ENCODE measurements at places on chromosomes 5 and 9.

- DNase-seq, result no peak
These were observed 654 bp downstream of the RANBP6 start for GRCh38 chr9:6014670-6015270.

DNA sequence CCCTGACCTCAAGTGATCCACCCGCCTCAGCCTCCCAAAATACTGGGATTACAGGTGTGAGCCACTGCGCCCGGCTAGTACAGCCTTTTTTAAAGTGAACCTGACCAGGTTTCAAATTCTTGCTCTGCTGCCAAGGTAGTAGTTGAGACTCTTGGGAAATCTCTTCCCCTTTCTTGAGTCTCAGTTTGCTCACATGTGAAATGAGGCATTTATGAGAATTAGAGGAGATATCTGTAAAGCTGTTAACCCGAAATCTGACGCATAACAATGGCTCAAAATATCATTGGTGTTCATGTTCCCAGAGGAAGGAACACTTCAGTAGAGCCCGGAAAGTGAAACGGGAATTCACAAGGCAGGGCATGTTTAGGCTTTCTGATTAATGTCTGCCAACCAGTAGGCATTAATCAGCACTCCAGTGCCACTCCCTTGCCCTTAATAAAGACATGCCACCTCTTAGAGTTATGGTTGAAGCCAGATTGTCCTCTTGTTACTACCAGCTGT lies 1.5 kb downstream of the ARPC5L start:
- DNase-seq, result no peak

- peak; percentile 68 for DNase-seq
These were observed 44.6 kb downstream of the STC2 start for GRCh38 chr5:173283318-173284288.

- DNase-seq, result no peak
These were observed 780 bp downstream of the CDC37L1 start for GRCh38 chr9:4680173-4680525.

GRCh38 chr9:36142510-36143244 lies 6.1 kb downstream of the GLIPR2 start:
- DNase-seq, result peak; percentile 50

DNA sequence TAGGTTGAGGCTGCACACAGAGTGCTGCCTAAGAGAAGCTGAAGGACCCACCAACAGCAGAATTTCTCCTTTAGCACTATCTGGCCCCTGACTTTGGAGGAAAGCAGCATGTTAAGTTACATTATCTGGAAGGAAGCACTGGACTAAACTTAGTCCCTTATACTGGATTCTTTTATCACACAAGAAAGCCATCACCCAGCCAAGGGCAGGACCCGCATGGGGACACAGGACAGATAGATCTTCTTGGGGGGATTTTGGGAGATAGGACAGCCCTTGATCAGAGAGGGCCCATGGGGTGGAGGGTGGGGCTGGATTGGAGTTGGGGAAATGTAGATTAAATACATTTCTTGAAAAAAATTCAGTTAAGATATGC lies 14.4 kb downstream of the ANKRD33B start:
- DNase-seq, result no peak

- no peak for DNase-seq
These were observed 72.6 kb upstream of the LRRTM2 start for GRCh38 chr5:138947780-138948179.

GRCh38 chr9:123318961-123319421 lies 37.0 kb upstream of the CRB2 start:
- DNase-seq, result no peak

DNA sequence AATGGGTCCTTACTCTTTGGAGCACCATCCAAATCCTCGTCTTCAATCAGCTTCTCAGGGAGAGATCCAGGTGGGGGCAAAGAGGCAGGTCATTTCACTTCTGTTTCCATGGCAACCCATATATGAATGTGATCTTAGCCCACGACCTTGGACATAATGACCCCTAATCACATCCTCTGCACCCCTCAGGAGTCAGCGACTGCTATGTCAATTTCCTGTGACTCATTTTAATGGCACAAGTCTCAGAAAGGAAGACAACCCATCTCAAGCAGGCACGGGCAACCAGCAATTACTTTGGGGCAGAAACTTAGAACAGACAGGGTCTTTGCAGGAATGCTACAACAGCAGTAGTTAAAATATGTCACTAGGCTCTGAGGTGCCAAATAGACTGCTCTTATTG lies 591.2 kb downstream of the TLR4 start:
- no peak for DNase-seq

DNA sequence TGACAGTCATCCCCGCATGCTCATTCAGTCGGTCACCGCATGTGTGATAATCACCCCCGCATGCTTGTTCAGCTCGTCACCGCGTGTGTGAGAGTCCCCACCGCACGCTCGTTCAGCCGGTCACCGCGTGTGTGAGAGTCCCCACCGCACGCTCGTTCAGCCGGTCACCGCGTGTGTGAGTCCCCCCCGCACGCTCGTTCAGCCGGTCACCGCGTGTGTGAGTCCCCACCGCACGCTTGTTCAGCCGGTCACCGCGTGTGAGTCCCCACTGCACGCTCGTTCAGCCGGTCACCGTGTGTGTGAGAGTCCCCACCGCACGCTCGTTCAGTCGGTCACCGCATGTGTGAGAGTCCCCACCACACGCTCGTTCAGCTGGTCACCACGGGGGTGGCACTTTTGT lies 3.5 kb downstream of the TRAF2 start:
- DNase-seq, result no peak

DNA sequence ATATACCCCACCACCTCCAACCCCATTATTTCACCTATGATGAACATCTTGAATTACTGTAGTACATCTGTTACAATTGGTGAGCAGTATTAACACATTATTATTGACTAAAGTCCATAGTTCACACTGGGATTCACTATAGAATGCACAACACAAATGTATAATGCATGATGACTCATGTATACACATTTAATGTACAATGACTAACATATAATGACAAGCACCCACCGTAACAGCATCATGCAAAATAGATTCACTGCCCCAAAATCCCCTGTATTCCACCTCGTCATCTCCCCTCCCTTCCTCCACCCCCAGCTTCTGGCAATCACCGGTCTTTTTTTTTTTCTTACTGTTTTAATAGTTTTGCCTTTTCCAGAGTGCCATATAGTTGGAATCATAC lies 47.1 kb upstream of the NEK6 start:
- no peak for DNase-seq

DNA sequence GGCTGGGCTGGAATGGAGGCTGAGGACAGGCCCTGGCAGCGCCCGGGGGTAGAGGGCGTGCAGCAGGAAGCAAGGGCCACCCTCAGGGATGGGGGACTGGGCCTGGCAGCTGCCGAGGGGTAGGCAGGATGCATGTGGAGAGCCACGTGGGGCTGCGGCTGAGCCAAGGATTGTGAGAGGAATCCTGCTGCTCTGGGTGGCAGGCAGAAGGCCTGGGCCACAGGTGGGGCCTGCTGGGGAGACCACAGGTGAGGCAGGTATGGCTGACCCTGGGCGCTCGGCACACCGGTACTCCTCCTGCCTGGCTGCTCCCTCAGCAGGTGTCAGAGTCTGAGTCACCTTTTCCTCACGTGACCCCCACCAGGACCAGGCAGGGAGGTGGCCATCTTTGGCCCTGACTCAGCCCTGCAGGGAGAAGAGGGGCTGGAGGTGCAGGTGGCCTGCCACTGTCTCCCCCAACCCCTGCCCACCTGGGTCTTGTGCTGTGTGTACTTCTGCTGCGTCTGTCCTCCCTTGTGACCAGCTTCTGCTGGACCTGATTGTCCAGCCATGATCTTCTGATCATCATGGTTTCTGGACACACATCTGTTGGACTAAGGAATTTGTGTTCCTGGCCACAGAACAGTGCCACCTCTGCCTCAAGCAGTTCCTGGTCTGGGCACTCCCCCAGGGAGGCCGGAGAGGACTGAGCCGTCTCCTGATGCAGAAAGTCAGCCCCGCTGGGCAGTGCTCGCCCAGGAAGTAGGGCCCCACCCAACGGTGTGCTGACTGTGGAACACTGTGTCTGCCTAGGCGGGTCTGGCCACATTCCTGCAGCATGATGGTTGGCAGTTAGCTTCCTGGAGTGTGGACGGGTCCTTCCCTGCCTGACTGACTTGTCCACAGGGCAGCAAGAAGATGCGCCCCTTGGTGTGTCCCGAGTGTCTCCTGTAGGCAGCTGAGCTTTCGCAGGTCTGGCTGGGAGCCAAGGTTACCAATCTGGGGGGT lies 6.4 kb downstream of the ARRDC1 start:
- no peak for DNase-seq

DNA sequence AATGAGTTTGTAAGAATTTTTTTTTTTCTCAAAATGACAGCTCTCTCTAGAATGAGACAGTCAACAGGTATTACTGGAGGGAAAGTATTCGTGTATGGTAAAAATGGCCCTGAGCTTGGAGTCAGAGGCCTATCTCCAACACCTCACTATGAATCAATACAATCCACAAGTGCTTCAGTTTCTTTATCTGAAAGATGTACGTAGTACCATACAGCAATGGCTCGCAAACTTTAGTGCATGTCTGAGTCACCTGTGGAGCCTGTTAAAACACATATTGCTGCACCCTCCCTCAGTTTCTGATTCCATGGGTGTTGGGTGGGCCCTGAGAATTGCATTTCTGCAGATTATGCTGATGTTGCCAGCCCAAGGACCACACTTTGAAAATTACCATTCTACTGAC lies 44.6 kb downstream of the DMRT2 start:
- DNase-seq, result no peak

DNA sequence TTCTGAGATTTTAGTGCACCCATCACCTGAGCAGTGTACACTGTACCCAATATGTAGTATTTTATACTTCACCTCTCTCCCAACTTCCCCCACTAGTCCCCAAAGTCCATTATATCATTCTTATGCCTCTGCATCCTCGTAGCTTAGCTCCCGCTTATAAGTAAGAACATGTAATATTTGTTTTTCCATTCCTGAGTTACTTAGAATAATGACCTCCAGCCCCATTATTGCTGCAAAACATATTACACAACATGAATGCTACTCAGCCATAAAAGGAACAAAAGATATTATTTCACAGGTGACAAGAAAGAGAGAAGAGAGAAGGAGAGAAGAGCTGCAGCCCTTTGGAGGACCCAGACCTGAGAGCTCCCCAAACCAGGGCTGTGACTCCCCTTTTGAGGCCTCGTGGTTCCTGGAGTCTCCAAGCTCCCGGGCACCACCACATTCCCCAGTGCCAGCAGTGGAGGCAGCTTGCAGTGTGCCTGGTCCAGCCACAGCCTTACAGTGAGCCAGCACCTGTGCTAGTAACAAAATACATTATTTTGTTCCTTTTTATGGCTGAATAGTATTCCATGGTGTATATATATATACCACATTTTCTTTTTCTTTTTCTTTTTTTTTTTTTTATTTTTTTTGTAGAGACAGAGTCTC lies 194.5 kb upstream of the DAB2 start:
- DNase-seq, result no peak

DNA sequence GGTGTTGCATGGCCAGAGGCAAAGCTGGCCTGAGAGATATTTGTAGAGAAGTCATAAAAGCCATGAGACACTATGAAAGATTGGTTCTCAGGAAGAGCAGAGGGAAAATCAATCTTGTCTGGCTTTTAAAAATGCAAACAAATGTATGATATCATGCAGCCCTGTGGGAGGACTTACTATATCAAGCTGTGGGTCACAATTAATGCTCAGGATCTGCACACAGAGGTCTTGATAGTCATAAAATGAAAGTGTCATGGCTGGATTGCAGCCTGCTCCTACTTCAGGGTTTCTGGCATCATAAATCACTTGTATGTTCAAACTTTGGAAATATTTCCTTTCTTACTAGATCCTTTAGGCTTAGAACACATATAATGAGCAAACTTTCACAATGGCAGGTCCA lies 151.5 kb downstream of the SEMA6A start:
- no peak for DNase-seq

DNA sequence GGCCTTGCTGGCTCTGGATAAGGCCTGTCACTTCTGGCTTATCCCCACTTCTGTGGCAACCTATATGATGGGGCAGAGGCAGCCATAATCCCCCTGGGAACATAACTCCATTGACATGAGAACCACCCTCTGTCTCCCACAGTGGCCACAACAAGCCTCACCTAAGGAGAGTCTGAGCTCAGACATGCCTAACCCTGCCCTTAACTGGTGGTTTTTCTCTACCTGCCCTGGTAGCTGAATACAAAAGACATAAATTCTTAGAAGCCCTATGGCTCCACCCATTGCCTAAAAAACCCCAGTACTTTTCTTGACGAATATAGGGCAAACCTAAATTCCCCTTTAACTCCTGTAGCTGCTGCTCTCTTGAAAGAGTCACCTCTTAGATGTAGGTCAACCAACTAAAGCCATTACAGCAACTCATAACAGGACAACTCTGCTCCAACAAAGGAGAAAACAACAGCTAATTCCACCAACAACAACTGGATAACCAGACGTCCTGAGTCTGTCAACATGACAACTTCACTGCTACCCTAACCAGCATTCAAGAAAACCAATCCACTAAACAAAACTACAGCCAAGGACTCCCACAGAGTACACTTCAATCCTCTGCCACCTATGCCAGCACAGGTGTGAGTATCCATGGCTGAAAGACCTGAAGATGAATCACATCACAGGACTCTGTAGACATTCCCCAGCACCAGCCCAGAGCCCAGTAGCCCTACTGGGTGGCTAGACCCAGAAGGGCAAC lies 427.7 kb downstream of the PRELID2 start:
- no peak for DNase-seq

DNA sequence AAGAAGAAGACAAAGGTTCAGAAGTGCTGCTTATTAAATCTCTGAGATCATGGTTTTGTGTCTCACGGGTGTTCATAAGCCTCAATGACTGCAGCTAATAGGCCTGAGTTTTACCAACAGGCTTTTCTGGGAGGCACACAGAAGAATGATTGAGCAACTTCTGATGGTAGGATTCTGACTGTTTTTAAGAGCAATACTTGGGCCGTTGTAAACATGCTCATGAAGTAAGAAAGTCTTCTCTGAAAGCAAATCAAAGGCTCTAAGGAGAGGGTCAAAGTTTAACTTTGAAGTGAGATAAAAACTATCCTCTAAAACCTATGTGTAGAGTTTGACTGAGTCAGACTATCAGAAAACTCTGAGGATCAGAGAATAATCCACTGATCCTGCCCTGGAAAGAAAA lies 390.9 kb upstream of the DAB2 start:
- no peak for DNase-seq

DNA sequence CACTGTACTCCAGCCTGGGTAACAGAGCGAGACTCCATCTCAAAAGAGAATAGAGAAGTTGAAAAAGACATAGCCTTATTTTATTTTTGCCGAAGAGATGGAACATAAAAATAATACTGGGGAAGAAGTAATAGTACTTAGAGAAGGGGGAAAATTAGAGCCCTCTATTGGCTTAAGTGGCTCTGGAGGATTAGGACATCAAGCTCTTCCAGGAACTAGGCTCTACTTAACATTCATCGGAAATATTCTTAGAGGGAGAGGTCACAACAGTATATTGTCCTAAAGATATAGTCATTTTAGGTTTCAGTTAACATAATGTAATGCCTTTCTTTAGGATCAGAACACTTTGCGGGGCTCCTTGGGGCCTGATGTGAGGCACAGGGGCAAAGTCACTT lies 86.0 kb upstream of the PLPP1 start:
- DNase-seq, result no peak

- DNase-seq, result no peak
These were observed 6.6 kb upstream of the CYSTM1 start for GRCh38 chr5:140168371-140168770.

GRCh38 chr5:13251623-13252376 lies 692.7 kb downstream of the DNAH5 start:
- peak; percentile 39 for DNase-seq
